ENCODE measurements at places on chromosomes 6 and 20. TPM values are rescaled to one million over a fixed set of nuclear protein-coding genes. Genes with fewer than 3 reads are reported as not detected.

The FOXQ1 gene
- total RNA-seq = not detected

The CTCFL gene
- not detected for total RNA-seq

The GHRH gene
- total RNA-seq = not detected

The TMEM170B gene
- total RNA-seq = 2.7 TPM

The EYS gene
- not detected for total RNA-seq

The ZDHHC14 gene
- 6.5 TPM for total RNA-seq

The RSPO3 gene
- not detected for total RNA-seq

The VSX1 gene
- total RNA-seq = not detected

The MTFR2 gene
- 23.2 TPM for total RNA-seq

The NMBR gene
- not detected for total RNA-seq

The MYMX gene
- not detected for total RNA-seq

The NINL gene
- total RNA-seq = 1.5 TPM

The CST7 gene
- 170 TPM for total RNA-seq

The MACROD2 gene
- not detected for total RNA-seq

The OOEP gene
- total RNA-seq = 0.42 TPM

The SLC44A4 gene
- not detected for total RNA-seq

The CLPSL1 gene
- total RNA-seq = not detected

The L3MBTL3 gene
- total RNA-seq = 9.5 TPM

The ABHD16B gene
- 0.13 TPM for total RNA-seq

The TINAG gene
- total RNA-seq = not detected

The PTK7 gene
- 1.6 TPM for total RNA-seq

The ID4 gene
- total RNA-seq = not detected

All from activated CD8-positive, alpha-beta memory T cell treated with anti-CD3 and anti-CD28 coated beads for 36 hours (primary cell).